Cerebellar nuclear complex (tissue), 1 donor: ENCODE measurements at places on chromosomes 4 and X.

DNA sequence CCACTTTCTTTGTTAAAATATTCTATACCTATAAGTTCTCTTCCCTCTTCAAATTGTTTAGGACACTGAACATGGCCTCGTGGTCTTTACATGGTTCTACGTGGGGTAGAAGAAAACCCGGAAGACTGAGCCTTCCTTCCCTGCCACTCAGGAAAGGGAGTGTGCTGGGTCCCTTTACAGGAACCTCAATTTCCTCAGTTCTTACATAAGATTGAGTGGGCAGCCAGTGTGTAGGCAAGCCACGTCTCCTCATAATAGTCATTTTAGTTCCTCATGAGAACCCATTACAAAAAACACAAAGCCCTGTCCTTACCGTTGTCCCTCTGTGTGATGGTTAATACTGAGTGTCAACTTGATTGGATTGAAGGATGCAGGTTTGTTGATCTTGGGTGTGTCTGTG is 28.7 kb upstream of the SMIM10L2A start:
- no peak for DNase-seq

DNA sequence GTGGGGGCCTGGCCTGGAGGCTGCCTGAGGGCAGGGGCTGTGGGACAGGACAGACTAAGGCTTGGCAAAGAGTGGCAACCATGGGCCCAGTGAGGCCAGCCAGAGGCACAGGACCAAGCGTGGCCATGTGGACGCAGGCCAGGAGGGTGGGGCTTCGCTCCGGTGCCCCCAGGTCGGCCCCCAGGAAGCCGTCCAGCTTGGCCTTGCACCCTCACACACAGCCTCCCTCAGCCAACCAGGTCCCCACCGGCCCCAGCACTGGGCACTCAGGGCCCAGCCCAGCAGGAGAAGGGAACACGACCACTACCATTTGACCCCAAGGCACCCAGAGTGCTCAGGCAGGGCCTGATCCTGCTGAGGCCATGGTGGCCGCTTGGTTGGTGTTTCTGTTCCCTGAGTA is 57.2 kb downstream of the FAM53A start:
- DNase-seq, result no peak

DNA sequence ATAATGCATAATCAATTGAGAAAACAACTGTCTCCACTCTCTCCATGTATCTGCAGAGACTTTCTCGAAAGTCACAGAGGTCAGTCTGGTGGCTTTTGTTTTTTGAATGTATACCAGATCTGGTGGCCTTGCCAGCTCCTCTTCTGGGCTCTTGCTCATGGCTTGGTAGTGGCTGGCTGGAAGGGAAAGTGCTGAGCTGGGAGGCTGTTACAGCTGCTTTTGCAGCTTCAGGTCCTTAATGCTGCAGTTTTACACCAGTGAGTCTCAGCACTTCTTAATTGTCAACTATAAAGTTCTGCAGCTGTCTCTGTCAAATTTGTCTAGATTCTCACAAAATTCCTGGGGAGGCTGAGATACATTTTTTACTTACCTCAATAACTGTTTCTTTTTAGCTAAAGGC is 390.0 kb downstream of the GRXCR1 start:
- DNase-seq, result no peak

GRCh38 chrX:136227948-136228838 is 23.0 kb downstream of the MAP7D3 start:
- DNase-seq, result no peak

DNA sequence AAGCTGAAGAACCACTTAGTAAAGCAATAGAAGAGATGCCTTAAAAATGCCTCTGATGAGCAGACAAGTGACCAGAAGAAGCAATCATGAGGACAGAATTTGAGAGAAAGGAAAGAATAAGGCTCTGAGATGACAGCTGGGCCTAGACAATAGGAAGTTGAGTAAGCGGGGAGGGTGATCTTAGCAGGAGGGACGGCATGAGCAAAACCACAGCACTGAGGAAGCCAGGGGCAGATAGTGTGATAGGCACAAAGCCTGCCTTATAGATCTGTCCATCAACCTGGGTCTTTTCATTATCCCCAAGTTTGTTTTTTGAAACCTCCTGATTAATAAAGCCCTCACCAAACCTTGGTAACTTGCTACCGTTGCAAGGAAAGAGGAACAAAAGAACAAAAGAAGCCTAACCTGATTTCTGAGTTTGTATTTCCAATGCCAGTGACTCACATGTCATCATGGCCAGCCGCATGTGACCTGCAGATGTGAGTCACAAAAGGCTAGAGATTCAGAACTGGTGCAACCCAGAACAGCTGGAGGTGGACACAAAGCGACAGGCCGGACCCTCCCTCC is 55.7 kb upstream of the PPARGC1A start:
- DNase-seq, result no peak

- no peak for DNase-seq
These were observed 25.4 kb downstream of the C4orf50 start for GRCh38 chr4:5992828-5993321.

DNA sequence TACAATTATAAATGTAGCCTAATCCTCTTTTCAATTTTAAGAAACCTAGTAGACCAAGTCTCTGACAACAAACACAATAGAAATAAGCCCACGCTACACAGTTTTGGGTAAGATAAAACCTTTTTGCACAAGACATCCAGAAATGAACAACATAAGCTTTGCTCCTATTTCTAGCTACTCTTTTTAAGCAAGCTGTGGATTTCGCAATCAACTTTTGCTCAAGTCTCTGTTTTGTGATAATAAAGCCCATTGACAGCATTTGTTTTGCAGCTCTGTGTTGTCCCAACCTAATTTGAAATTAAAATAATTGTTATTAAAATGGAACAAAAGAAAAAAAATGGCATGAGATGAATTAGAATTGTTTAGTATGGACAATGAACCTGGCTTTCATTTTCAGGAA is 287.9 kb upstream of the PUDP start:
- DNase-seq, result no peak

GRCh38 chrX:129565046-129565650 is 25.1 kb downstream of the OCRL start:
- DNase-seq, result no peak

GRCh38 chr4:61223385-61223784 is 23.3 kb downstream of the ADGRL3 start:
- no peak for DNase-seq

DNA sequence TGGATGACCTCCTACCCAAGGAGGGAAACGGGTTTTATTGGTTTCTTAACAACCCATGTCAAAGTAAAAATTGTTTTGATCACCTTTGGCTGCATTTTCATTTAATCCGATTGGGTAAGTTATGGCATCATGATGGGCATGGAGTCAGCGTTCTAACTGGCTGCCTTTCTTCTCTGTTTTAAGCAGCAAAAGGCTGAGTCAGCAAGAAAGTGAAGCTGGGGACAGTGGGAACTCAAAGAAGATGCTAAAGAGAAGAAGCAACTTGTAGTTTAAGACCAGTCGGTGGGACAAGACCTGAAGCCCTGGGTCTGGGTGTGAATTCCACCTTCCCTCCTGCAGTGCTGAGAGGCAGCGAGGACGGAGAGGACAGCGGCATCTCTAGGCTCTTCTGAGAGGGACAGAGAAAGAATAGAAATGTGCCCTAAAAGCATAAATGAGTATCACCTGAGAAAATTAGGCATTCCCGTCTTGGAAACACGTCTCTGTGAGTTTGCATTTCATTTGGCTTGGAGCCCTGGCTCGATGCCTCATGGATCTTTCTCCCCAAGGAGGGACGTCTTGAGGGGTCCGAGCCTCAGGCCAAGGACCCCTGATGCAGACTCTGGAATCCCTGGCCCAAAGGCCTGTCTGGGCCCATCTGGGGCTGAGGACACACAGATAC is 82.0 kb downstream of the CRMP1 start:
- no peak for DNase-seq

DNA sequence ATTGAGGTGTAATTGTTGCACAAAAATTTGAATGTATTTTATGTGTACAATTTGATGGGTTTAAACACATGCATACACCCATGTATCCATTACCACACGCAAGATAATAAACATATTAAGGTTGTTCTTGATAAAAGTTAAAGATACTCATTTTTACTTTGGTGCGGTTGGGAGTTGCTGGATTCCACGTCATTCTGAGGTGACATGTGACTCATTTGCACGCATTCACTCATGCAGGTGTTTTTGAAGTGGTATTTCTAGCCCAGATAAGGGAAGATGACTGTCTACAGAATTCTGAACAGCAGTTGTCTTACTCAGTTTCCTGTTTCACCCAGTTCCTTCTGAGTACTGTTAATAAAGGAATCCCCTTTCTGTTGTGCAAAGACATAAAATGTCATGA is 142.0 kb downstream of the RTL3 start:
- no peak for DNase-seq

DNA sequence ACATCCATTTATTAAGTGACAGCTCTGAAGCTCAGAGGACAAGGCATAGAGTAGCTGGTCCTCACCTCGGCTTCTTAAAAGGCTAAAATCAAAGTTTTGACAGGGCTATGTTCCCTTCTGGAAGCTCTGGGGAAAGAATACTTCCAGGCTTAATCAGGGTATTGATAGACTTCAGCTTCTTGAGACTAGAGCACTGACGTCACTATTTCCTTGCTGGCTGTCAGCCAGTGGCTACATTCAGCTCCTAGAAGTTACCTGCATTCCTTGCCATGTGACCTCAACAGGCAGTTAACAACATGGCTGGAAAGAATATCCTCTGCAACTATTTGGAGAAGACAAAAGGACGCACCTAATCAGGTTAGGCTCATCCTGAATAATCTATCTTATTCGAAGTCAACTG is 1144.8 kb downstream of the ADGRL3 start:
- no peak for DNase-seq

- DNase-seq, result no peak
These were observed 212.3 kb downstream of the DCAF12L2 start for GRCh38 chrX:125953814-125954213.

DNA sequence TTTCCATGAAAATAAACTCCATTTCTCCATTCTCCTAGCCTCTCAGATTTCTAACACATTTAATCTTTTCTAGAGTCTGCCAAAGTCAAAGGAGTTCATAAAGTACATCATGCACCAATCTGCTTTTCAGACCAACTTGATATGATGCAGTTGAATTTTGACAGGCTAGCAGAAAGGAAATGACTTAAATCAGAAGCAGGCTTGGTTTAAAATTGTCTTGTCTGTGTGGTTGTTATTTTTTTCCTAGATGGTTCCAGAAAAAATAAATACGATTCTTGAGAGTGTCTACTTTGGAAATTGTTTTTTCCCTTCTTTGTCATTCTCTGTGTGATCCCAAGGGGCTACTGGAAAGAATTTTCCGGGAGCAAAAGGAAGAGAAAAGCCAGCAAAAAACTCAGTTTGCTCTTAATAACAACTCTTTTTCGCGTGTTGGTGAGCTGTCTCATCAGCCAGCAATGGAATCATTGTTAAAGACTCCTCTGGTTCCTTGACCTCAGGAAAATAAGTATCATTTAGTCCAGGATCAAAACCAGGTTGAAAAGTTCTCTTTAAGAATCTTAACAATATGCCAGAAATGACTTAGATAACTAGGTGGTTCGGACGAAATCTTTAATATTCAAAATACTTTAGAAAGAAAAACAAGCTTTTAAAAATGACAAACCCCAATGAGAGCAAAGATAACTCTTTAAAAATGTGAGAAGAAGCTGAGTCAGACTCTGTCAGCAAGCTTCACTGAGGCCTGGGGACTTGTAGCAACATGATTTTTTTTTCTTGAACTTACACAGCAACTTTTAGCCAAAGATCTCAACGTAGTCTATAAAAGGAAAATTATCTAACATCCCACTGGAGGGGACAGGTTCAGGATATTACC is 49.7 kb upstream of the GAB1 start:
- DNase-seq, result no peak

DNA sequence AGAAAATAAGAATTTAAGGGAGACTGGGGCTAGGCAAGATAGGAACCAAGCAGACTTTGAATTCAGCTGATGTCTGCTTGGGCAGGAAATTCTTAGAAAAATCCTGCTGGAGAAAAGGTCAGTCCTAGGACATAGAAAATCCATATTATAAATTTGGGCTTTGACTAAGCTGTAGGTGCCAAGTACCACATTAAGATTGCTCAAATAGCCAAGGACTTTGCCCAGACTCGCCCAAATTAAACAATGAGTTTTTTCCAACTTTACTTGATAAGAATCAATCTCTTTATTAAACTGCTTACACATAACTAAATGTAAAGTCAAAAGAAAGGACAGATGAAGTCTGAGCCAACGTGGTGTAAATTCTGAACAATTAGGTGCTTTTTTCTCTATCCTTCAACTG is 95.4 kb downstream of the FUNDC1 start:
- DNase-seq, result no peak

- DNase-seq, result no peak
These were observed 8.3 kb downstream of the PPID start for GRCh38 chr4:158714937-158715336.

GRCh38 chr4:183342541-183343533 is 20.6 kb upstream of the CLDN24 start:
- DNase-seq, result no peak

GRCh38 chr4:57182132-57182874 is 72.1 kb upstream of the IGFBP7 start:
- no peak for DNase-seq

DNA sequence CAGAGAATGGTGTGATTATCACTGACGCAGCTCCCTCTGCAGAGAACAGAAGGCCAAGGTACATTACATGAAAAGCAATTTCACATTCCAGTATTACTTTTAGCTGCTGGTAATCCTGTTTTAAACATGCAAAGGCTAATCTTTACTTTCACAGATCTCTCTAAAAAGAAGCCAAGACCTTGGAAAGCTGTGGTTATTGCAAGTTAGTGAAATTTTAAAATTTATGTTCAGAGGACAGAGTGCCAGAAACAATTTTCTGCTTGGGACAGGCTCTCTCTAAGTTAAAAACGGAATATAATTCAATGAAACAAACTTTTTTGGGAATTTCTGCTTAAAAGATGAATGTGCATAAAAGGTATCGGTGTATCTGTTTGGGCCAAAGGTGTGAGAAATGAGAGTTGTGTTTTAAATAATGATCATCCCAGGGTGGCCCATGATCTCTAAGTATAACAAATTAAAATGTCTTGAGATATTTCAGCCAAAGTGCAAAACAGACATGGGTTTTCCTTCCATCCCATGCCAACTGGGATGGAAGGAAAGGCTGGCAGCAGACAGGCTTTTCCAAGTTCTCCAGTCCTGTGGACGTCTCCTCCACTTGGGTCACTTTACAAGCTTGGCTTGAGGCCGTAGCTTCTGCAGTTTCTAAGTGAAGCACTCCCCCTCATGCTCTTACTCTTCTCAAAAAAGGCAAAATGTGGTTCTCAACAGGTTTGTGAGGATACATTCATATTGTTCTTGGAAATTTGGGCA is 118.0 kb downstream of the DRD5 start:
- no peak for DNase-seq

GRCh38 chr4:3434881-3435685 is 6.7 kb upstream of the HGFAC start:
- no peak for DNase-seq

- no peak for DNase-seq
These were observed 17.5 kb upstream of the MAGEA10 start for GRCh38 chrX:152155766-152156310.

- DNase-seq, result no peak
These were observed 204.0 kb upstream of the PUDP start for GRCh38 chrX:7351926-7352325.

- DNase-seq, result no peak
These were observed 56.3 kb upstream of the STOX2 start for GRCh38 chr4:183848805-183849204.

- no peak for DNase-seq
These were observed 23.9 kb downstream of the STIM2 start for GRCh38 chr4:26884486-26884988.

GRCh38 chr4:177512646-177513045 is 70.4 kb upstream of the AGA start:
- DNase-seq, result no peak
